ENCODE measurements at places on chromosomes 7 and 10. TPM values are rescaled to one million over a fixed set of nuclear protein-coding genes. Genes with fewer than 3 reads are reported as not detected.
A peak's percentile ranks its signal among the peaks of the same experiment; 100 is the strongest.

DNA sequence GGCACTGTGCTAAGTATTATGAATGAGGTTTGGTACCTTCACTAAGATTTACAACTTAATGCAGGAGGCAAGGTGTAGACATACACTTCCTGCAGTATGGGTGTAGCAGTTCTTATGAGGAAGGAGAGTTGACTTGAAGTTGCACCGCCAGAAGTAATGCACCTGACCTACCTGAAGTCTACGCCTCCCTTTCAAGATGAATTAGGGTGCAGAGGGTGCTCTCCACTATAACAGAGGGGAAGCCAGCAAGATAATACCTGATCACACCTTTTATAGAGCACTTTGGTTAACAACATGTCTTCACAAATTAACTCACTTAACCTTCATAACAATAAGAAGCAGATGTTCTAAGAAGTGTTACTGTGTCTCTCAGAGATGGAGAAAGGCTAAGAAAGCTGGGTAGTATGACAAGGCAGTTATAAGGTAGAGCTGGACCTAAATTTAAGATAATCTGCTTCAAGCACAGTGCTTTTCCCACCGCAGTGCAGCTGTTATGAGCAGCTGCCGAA is 552 bp upstream of the RAB18 start:
- DNase-seq = no peak

EBLN1 gene
- total RNA-seq = not detected

DNA sequence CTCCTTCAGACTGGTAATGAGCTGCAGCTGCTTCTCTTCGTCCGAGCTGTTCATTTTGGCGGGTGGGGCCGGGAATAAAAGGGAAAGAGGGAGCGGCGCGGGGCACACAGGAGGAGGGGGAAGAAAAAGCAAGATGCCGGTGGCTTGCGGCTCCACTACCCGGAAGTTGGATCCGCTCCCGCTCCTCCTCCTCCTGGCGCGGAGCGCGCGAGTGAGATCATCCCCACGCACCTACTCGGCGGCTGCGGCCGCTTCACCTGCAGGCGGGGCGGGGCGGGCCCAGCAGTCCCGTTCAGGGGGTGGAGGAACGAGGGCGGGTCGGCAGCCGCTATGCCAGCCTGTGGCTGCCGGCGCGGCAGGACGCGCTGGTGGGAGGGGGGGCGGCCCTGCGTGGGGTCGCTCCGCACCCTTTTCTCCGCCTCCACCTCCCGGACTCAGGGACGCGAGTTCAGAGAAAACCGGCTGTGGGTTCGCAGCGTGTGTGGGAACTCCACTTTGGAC is at the start of gene SHTN1:
SHTN1 (minus strand) TSS at position 162 of the 501 bp plus-strand sequence; CDS start at position 54, 108 bp downstream.
- DNase-seq = peak; percentile 7

KMT2C gene
- 70.0 TPM for total RNA-seq

UPK3B gene
- 3.9 TPM for total RNA-seq

GRCh38 chr7:71657386-71657785 is 525.4 kb downstream of the GALNT17 start:
- DNase-seq = no peak

DNA sequence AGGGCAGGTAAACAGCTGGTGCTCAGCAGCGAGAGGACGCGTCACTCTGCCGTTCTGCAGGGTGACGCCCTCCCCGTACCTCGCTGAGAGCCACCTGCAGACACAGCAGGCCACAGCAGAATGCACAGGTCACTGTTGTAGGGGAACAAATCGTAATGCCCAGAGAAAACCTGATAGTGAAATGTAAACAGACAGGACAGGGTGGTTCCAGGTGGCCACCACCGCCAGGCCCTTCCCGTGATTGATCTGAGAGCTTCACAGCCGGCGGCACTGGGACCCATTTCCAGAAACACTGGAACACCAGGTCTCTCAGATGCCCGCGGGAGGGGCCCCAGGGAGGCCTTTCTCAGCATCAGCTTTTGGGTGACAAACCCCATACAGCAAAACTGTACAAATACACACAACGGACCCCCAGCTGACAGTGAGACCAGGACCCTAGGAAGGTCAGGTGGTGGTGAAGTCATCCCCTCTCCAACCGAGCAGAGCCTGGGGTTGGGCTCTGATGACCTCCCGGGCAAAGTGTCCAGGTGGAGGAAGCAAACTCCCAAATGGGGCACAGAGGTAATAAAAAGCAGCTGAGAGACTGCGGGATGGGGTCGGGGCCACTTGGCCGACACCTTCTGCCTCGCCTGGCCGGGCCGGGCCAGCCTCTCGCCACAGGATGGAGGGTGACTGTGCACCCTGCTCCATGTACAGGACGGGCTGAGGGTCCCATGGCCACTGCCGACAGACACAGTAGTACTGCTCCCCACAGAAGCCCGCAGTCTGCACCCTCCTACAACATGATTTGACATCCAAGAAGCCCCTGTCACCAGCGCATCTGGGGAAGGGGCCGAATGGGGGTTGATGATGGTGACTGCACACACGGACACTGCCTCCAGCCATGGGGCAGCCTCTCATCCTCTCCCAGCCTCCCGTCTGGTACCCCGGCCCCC is 4.6 kb downstream of the BHLHA15 start:
- DNase-seq = no peak

GRCh38 chr10:86599041-86599440 is 55.3 kb upstream of the OPN4 start:
- DNase-seq = no peak

CTAGE8 gene
- total RNA-seq = not detected

DNA sequence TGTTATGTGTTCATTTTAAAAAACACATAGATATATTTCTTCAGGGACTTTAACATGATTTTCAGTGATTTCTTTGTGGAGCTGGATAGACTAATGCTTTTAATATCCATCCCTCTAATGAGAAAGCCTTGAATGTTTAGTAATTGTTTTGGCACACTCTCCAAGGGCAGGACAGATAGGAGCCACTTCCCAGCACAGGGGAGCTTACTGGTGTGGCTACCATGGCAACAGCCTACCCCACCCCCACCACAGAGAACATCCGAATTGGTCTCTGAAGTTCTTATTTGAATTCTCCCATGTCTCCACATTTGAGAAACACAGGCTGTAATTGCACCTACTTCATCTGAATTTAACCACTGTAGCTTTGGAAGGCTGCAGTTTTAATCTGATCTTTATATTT is 87.7 kb downstream of the PRKG1 start:
- no peak for DNase-seq

BAIAP2L1 gene
- 1.4 TPM for total RNA-seq

- no peak for DNase-seq
Observed at GRCh38 chr10:89738551-89739209, 37.3 kb downstream of the KIF20B start.

DNA sequence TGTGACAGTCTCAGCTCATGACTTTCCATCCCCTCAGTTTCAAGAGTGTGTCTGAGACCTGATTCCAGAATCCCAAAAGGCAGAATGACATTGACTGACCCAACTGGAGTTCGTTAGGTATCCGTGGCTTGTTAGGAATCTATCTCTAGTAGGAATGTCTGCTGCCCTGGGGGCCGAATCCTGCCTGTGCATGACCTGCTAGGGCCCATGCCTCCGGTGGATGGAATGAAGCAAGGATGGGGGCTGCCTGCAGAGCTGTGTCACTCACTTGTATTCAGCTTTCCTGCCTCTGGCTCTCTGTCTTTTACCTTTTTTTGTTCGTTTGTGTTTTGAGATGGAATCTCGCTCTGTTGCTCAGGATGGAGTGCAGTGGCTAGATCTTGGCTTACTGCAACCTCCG is 129.5 kb downstream of the SDK1 start:
- no peak for DNase-seq

DNA sequence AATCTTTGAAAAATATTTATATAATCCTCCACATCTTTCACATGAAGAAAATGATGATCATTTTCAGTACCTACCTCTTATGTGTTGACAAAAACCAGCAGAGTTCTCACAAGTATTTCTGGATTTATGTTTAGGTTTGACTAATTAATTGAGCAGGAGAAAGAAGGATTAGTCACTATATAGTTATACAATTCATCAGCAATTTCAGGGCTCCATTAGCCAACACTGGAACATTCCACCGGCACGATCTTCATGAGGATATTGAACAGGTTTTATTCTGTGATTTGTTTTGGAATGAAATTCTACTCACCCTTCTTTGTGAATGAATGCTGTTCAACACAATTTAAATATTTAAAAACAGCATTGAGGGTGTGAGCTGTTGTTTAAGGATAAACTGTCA is 163.2 kb downstream of the SEM1 start:
- DNase-seq = no peak

SFTPA1 gene
- total RNA-seq = not detected

MYL7 gene
- total RNA-seq = not detected

DNA sequence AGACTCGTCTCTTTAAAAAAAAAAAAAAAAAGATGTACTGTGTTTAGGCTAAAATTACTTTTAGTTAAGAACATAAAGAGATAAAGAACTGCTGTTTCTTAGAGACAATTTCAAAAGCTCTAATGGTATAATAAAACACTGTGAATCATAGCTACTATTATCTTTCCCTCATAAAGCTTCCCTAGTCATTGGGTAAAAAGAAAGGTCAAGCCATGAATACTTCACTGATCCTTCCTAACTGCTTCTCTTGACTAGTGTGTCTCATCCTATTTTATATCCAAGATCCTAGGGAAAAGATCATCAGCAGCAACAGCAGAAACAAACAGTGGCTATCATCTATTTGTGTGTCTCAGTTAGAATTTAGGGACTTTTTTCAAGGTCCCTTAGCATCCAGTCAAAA is 10.5 kb downstream of the YME1L1 start:
- no peak for DNase-seq

GRCh38 chr7:52592698-52593097 is 442.7 kb upstream of the POM121L12 start:
- DNase-seq = no peak

RBP3 gene
- not detected for total RNA-seq

CCL24 gene
- total RNA-seq = not detected

RNF32 gene
- total RNA-seq = not detected

GRCh38 chr10:12898271-12898670 is 103.2 kb downstream of the CCDC3 start:
- DNase-seq = no peak

- DNase-seq = no peak
Observed at GRCh38 chr10:48769706-48770435, 85.2 kb downstream of the WDFY4 start.

DNA sequence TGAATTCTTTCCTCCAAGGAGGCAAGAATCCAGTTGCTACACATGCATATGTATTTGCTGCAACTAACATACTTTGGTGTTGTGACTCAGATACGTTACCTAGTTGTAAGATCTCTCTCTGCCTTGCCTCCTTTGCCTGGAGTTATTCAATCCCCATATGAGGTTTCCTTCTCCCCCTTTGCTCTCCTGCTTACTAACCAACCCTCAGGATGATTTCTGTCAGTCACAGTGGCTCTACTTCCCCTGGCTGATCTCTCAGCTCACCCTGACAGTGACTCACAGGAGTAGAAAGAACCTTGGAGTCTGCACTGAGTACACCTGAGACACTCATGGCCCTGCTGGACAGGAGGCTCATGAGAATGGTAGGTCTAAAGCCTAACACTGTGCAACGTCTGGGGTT is 92.0 kb downstream of the TMEM106B start:
- DNase-seq = no peak

DNA sequence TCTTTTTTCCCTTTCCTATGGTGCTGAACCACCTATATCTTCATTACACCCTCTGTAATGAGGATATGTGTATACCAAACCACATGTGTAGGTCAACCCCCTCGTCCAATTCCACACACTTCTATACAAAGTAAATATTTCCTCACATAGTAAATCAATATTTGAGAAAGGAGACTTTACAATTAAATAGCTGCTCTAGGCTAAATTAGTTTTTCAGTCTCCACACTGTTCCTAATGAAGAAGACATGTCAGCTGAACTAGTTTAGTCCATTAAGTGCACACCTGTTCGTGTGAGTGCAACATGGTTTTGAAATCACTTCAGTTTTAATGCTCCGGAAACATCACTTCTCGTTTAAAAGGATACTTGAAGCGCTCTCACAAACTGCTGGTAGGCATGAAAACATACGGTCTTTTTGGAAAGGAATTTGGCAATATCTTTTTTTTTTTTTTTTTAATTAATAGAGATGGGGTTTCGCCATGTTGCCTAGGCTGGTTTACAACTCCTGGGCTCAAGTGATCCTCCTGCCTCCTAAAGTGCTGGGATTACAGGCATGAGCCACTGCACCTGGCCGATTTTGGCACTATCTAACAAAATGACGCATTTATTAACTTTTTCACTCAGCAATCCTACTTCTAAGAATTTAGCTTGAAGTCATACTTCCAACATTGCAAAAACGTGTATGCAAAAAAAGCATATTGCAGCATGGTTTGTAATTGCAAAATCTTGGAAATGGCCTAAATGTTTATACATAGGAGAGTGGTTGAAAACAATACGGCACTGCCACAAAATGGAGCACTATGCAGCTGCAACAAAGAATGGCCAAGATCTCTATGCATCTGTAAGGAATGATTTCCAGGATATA is 2.1 kb upstream of the XRCC2 start:
- no peak for DNase-seq

GRCh38 chr7:122100021-122100420 is 44.0 kb downstream of the AASS start:
- DNase-seq = no peak

ACSL5 gene
- 13.9 TPM for total RNA-seq

SAP25 gene
- 0.81 TPM for total RNA-seq

RABGEF1 gene
- 34.9 TPM for total RNA-seq

SLC13A1 gene
- total RNA-seq = not detected

CASP7 gene
- total RNA-seq = 11.0 TPM

CLRN3 gene
- total RNA-seq = not detected

DNA sequence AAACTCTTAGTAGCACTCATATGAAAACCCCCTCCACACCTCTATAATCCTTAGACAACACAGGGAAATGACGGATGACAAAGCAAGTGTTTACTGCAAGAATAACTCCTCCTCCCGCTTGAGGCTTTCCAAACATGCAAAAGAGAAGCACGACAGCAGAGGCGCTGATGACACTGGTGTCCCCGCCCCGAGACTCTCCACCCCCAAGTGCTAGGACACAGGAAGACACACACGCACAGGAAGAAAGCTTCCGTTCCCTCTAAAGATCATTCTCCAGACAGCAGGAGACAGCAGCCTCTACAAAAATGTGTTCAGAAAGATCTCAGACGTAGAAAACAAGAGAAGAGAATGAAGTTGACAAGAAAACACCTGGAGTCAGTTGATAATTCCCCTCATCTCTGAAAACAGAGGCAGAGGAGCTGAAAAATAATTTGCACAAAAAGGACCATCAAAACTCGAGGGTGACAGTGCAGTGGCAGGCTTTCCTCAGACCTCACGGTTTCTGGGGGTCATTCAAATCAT is 90.2 kb downstream of the DLG5 start:
- no peak for DNase-seq

DNA sequence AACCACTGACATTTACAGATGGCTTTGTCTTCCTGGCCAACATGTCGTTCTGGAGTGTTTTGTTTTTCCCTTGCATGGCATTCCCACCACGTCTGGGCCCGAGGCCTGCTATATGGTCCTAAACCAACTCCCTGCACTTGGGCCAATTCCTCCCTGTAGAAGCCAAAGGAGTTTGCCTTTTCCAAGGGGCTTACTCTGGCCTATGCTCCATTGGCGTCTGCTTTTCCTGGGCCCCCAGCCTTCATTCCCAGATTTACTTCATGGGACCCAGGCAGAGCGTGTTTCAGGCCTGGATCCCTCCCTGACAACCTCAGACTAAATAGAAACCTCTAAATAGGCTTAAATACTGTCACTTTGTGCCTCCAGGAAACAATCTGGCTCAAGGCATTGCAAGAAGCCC is 60.7 kb downstream of the MINDY4 start:
- DNase-seq = no peak

AS3MT gene
- total RNA-seq = 5.6 TPM

GRCh38 chr10:48456808-48457761 is 147.8 kb downstream of the ARHGAP22 start:
- DNase-seq = no peak

GRCh38 chr10:125120053-125120710 is 40.2 kb downstream of the CTBP2 start:
- DNase-seq = no peak

All from thoracic aorta (tissue), 2 donors.